HT-29 (cell line): ENCODE measurements at places on chromosomes 6 and 20.

DNA sequence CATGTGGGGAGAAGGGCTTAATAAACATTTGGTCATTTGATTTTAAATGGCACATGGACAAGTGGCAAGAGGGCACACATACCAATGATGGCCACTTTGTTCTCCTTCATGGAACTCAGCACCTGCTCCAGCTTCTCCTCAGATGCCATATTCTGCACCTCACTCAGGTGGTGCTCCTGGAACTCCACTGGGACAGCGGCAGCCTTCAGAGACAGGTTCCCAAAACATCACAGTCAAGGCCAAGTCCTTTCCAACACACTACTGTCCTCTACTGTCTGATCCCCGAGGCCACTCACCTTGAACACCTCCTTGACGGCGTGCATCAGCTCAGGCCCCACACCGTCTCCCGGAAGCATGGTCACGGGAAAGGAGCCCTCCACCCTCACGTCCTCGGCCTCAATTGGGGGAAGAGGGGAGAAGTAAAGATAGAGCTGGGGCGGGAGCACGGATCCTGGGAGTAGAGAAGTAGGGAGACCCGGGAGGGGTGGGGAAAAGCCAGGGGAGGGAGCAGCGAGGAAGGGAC lies 591 bp downstream of the IDH3B start:
- DNase-seq = no peak

DNA sequence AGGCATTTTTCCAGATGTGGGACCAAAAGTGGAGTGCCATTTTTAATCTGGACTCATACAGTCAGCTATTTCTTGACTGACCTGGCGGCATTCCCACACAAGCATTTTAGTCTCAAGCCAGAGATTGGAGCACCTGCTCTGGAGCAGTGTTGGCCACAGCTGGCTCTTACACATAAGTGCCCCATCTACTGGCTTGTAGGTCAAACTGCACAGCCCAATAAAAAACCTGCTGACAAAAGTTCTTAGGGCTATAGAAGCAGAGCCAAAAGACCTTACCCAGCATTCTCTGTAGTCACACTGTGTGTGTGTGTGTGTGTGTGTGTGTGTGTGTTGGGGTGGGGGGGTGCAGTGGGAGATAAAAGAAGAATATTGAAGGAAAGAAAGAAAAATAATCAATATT lies 38.6 kb upstream of the SENP6 start:
- DNase-seq = peak; percentile 55

DNA sequence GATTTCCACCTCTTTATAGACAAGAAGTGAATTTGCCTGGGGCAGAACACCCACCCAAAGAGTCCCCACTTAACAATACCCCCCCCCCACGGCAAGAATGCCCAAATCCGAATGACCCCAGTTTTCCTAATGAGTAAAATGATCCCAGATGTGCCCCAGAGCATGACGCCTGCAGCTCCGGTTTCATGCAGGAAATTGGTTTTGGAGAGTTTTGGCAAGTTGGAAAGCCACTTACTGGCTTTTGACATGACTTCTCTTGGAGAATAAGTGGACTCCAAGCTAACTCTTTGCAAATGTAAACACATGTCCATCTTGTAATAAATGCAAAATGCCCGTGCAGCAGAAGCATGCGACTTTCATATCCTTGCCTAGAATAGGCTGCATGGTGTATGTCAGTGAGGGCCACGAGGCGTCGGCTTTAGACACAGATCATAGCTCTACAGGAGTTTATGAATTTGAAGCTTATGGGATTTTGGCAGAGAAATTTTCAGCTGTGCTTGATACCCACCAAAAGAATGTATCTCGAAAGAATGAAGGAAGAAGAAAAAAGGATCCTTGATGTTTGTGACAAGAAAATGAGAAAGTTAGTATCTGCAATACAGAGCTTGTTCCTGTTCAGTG lies 24.2 kb downstream of the EDN3 start:
- no peak for DNase-seq

- DNase-seq = no peak
These were observed 69.0 kb upstream of the MLN start for GRCh38 chr6:33872761-33873160.

DNA sequence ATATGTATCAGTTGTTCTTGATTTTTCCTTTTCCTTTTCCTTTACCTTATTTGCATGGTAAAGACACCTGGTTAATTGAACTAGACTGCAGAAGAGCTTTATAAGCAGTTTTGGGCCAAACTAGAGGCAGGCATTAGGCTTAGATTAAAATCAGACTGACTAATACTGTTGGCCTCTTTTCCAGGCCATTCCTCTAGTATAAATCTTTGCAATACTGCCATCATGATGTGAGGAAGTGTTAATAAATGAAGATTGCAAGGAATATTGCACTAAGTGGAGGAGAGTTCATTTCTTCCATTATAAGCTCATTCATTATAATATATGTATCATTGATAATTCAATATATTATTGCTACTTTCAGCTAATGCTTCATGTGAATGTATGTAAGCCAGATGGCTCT lies 163.8 kb downstream of the MMUT start:
- DNase-seq = no peak

GRCh38 chr20:1741309-1742048 lies 83.9 kb upstream of the SIRPG start:
- no peak for DNase-seq

- peak; percentile 35 for DNase-seq
These were observed 145.5 kb upstream of the RNF24 start for GRCh38 chr20:4160761-4161305.

DNA sequence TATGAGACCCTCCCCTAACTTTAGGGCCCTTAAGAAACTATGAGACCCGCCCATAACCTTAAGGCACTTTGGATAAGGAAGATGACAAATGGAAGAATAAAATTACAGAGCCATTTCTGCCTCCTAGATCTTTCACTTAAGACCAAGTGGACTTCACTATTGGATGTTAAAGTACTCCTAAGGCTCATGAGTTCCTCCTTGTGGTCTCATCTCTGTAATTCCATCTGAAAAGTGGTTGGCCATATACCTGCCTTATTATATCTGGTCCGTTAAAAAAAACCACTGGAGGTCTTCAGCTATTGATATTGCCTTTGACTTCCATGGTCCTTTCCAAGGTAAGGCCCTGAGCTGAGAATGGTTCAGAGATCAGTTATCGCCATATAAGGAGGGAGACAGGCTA lies 310.3 kb downstream of the EYA4 start:
- DNase-seq = no peak

DNA sequence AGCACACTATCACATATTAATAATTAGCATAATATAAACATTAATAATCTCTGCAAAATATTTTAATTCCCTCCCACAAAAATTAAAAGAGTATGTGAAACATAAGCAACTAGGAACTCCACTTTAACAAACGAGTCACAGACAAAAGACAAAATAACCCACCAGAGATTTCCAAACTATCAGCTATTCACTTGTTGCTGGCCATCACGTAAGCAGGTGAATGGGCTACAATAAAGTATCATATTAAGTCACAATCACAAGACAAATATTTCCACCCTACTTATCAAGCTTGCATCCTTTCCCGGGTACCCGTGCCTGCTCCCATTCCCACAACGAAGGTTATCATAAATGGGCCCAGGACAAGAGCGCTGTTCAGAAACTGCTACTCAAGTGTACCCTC lies 2.5 kb downstream of the HDAC2 start:
- DNase-seq = no peak

GRCh38 chr6:2636672-2637071 lies 114.0 kb downstream of the MYLK4 start:
- DNase-seq = no peak

- DNase-seq = no peak
These were observed 27.7 kb downstream of the MAP3K5 start for GRCh38 chr6:136764517-136764993.

DNA sequence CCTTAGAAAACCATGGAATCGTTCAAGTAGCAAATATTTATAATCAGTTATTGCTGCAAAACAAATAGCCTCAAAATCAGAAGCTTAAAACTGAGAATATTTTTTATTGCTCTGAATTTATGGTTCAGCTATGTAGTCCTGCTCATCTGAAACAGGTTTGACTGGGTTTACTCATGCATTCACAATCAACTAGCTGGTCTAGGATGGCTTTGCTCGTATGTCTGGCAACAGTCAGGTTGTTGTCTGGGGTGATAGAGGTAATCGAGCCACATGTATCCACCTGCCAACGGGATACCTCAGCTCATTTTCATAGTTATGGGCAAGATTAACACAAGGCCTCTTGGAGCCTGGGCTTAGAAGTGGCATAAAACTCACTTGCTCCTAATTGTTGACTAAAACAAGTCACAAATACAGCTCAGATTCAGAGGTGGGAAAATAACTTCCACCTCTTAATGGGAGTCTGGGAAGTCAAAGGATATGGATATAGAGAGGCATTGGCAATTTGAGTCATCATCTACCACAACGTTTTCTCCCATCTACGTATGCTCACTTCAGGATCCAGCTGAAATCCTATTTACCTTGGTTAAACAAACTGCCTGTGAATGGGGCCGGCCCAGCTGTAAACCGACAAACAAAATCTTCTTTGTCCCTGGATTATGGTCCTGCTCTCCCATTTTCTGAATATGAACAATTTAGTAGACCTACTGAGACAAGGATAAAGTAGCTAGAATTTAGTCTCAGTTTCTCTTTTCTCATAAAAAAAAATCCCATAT lies 54.5 kb upstream of the TENT5A start:
- DNase-seq = peak; percentile 48

- DNase-seq = no peak
These were observed 601.2 kb downstream of the CDH26 start for GRCh38 chr20:60559462-60559861.

GRCh38 chr20:62320581-62321354 lies 18.0 kb downstream of the ADRM1 start:
- DNase-seq = peak; percentile 44

DNA sequence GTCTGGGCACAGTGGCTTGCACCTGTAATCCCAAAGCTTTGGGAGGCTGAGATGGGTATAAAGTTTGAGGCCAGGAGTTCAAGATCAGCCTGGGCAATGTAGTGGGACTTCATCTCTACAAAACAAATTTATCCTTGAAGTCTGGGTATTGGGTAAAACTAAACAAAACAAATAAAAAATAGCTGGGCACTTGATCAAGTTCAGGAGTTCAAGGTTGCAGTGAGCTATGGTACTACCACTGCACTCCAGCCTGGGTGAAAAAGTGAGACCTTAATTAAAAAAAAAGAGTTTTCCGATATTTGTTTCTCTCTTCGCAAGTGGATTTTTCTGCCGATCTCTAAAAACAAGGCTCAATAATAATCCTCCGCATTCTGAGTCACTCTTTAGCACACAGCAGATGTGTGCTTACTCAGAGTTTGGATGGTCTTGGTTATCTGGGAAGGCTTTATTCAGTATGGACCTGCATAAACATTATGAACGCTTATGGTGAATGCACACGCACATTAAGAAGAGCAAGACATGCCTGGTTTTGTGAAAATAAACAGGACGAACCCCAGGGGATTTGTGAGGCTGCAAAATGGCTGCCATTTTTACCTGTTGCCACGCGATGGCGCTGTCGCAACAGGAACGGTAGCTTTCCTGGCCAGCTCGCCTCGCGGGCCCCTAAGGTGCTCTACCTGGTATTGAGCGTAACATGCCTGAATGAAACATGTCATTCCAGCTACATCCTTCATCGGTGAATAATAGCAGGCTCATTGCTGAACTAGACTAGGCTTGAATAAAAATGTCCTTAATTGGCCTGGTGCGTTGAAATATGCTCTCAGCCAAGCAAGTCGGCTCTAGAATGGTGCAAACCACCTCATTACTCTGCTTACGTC lies 6.0 kb downstream of the OPN5 start:
- DNase-seq = peak; percentile 74

- no peak for DNase-seq
These were observed 196.1 kb downstream of the PLCB1 start for GRCh38 chr20:8328189-8328588.

- no peak for DNase-seq
These were observed 20.7 kb upstream of the TLDC2 start for GRCh38 chr20:36855241-36855657.

GRCh38 chr20:44900231-44900854 lies 9.5 kb upstream of the PABPC1L start:
- no peak for DNase-seq

- peak; percentile 58 for DNase-seq
These were observed 7.7 kb upstream of the FOXF2 start for GRCh38 chr6:1381481-1382330.

GRCh38 chr6:80263585-80263984 lies 157.1 kb downstream of the BCKDHB start:
- DNase-seq = no peak

- no peak for DNase-seq
These were observed 62.8 kb upstream of the TFB1M start for GRCh38 chr6:155377061-155377460.

- DNase-seq = peak; percentile 92
These were observed 85.5 kb downstream of the TRIM27 start for GRCh38 chr6:28838289-28838633.

DNA sequence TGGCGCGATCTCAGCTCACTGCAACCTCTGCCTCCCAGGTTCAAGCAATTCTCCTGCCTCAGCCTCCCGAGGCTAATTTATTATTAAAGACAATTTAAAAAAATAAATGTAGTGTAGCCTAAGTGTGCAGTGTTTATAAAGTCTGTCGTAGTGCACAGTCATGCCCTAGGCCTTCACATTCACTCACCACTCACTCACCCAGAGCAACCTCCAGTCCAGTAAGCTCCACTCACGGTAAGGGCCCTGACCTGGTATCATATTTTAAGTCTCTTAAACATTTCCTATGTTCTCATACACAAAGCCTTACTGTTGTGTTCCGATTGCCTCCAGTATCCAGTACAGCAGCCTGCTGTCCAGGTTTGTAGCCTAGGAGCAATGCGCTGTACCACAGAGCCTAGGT lies 168.2 kb upstream of the FOXQ1 start:
- no peak for DNase-seq

DNA sequence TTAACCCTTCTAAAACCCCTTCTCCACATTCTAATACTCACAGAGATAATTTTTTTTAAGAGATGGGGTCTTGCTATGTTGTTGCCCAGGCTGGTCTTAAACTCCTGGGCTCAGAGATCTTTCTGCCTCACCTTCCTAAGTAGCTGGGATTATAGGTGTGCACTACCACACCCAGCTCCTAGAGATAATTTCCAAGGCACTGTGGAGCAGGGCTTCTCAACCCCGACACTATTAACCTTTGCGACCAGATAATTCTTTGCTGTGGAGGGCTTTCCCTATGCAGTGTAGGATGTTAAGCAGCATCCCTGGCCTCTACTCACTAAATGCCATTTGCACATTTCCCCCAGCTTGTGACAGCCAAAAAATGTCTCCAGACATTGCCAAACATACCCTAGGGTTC lies 8.8 kb upstream of the RREB1 start:
- no peak for DNase-seq

- DNase-seq = no peak
These were observed 124.7 kb downstream of the IRF4 start for GRCh38 chr6:516213-516612.

GRCh38 chr6:86712039-86712438 lies 225.3 kb upstream of the HTR1E start:
- no peak for DNase-seq

GRCh38 chr6:89610149-89610642 lies 28.4 kb downstream of the LYRM2 start:
- peak; percentile 63 for DNase-seq

- no peak for DNase-seq
These were observed at the start of gene RAET1E for GRCh38 chr6:149897855-149898744. Gene RAET1E (minus strand): TSS chr6:149898113. CDS start chr6:149890901, 7,212 bp downstream.
